Activated CD4-positive, CD25-positive, alpha-beta regulatory T cell (primary cell): ENCODE measurements at places on chromosomes 1 and 21.

- DNase-seq: no peak
Observed at GRCh38 chr1:54108156-54108555, 44.6 kb downstream of the CDCP2 start.

DNA sequence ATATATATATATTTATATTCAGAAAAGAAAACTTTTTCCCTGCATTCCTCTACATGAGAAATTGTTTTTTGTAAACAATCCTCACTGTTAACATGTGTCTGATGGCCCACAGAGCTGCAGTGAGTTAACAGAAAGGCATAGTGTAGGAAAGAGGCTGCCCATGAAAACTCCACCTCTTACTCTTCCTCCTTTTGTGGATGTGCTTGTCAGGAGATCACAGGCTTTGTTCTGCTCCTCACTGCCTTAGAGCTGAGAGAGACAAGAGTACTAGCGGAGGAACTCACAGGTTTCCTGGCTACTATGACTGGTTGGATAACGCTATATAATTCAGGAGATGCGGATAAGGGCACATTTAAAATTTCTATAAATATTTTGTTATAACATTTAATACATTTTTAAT is 200.6 kb downstream of the BRINP3 start:
- no peak for DNase-seq

DNA sequence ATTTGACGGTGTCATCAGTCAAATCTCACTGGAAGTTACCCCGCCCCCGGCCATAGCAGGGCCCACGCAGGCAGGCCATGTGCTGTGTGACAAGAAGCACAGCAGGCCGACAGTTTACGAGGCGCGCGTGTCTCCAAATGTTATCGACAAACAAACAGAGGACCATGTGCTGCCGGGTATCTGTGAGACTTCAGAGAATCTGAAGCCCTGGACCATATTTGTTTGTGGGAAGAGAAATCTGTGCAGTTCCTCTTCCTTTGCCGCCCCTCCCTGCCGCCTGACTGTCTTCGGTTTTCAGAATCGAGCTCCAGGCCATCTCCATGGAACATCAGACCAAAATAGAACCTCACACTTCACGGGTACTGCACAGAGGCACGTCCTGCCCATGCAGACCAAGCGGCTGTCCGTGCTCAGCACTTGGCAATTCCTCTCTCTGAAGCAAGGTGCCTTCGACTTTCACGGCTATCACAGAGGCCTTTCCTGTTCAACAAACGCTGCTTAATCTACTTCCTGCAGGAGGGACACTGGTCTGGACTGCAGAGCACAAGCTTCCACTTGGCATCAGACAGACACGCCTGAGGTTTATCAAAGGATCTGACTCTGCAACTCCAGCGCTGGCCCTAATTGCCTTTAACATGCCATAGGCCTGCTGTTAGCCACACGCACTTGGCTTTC is 135.7 kb upstream of the KRTAP19-8 start:
- peak; percentile 19 for DNase-seq

DNA sequence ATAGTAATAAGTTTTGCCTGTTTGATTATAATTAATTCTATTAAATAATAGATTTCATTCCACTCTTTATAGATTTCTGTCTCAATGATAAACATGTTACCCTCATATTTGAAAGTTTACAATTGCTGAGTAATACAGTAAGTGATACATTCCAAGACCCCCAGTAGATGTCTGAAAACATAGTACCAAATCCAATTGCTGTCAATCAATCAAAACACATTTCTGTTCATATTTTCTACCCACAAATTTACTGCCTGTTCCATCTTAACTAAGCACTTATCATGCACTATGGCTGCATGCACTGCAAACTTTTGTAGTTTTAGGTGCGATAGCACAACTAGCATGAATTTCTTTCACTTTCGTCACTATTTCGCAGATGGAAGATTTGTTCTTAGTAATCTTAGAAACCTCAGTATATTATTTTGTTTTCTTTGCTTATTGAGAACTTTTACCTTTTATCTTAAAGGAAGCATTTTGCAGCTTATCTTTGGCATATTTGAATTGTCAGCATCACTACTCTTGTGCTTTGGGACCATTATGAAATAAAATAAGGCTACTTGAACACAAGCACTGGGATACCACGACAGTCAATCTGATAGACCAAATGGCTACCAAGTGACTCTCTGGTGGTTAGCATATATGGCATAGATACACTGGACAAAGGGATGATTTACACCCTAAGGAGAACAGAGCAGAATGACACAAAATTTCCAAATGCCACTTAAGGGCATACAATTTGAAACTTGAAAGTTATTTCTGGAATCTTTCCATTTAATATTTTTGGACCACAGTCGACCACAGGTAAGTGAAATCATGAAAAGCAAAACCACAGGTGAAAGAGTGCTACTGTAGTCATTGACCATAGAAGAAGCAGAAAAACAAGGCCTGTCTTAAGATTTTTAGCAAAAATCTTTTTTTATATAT is 67.6 kb downstream of the RGS13 start:
- no peak for DNase-seq

GRCh38 chr1:99992044-99992722 is 22.4 kb downstream of the SLC35A3 start:
- DNase-seq: no peak

DNA sequence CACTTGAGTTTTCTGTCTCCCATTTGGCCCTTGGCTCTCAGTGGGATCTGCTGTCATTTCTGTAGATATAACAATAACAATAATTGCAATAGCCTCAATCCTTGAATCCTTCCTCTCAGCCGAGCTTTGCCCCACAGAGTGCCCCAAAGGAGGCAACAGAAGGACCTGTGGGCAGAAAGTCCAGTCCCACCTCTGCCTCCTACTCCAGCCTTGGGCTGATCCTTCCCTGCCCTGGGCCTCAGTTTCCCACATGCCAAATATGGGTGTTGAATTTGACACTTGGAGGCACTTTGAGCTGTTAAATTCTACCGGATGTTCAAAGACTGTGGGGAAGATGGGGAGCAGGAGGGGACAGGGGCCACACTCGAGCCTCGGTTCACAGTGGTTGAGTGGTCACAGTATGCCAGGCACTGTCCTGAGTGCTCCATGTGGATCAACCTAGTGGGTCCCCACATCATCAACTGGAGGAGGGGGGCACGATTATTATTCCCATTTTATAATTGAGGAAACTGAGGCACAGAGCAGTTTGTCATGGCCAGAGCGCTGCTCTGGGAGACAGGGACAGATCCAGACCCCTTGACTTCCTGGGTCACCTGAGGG is 307.1 kb downstream of the MATN1 start:
- no peak for DNase-seq

DNA sequence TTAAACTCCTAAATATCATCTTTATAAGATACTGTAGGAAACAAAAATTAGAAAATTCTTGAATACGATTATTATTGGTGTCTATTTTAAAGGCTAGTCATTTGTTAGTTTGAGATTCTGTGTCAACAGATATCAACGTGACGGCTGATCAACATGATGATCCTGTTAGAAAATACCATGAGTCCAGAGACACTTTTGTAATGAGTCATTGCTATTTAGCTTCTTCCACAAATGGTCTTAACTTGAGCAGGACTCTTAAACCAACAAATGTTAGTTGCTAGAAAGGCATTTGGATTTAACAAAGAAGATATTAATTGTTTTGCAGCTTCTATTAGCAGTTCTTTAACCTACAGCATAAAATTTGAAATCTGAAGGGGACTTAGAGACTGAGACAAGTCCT is 131.2 kb downstream of the TGFB2 start:
- no peak for DNase-seq

DNA sequence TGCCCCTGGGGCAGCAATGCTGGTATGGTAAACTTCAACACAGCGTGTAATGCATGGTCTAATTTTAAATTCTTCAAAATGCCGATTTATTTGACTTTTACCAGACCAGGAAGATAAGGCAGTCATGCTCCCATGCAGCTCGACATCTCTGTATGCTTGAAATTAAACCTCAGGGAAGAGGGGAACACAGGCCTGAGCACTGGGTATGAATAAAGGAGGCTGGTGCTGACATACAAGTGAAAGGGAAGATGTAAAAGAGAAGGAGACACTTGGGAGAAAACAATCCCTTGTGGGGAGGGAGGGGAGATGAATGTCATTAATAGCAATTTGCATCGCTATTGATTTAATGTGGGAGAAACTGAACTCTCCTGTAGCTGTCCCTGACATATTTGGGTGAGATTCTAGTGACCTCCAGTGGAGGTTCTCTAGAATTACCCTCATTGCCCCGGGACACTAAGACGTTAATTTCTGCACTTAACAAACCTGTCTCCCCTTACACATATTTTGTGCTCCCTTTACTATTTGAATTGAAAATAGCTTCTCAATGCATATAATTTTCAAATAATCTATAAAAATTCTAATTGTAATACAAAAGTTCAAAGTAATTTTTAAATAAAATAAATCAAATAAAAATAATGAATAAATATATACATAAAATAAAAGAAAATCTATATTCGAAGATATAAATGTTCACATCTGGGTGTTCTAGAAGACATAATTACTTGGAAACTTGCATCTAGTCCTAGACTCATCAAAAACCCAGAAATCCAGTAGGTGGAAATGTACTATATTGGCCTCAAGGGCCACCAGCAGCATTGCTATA is 283.1 kb downstream of the LMX1A start:
- no peak for DNase-seq

DNA sequence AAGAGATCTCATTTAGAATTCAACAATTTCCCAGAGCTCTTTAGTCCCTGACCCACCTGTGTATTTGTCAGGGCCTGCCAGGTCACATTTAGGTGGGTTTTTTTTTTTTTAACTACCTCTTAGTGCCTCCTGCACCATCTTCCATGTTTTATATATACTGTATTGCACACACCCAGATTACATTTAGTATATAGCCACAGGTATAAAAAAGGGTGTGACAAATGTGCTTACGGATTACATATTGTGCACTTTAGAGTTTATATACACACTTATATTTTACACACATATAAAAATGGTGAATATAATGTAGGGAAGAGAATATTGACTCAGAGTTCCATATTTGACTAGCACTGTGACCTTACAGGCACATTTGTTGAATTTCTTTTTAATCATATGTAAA is 17.4 kb upstream of the LRIG2 start:
- DNase-seq: no peak

DNA sequence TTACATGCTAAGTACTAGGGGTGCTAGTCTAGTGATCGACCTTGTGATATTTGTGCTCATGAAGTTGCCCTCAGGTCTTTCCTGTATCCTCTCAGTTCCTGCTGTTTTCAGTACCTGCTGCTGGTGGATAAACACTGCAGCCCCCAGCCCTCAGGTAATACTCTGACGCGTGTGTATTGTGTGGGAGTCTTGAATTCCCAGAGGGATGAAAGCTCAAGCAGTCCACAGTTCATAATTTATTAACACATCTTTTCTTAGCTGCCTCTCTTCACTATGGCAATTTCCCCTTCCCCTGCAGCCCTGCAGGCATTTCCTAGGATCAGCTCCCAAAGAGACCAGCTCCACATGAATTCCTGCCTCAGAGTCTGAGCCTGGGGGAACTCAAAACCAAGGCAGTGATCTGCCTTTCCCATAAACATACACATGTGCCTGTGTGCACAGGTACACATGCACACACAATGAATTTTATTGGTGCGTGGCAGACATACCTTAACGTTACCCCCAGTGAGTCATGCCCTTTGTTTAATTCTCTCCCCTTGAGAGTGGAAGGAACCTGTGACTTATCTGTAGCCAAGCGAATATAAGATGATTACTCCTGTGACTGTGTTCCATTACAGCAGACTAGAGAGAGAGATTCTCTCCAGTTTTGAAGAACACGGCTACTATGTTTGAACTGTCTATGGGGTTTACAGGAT is 14.1 kb upstream of the HMGCS2 start:
- DNase-seq: no peak

DNA sequence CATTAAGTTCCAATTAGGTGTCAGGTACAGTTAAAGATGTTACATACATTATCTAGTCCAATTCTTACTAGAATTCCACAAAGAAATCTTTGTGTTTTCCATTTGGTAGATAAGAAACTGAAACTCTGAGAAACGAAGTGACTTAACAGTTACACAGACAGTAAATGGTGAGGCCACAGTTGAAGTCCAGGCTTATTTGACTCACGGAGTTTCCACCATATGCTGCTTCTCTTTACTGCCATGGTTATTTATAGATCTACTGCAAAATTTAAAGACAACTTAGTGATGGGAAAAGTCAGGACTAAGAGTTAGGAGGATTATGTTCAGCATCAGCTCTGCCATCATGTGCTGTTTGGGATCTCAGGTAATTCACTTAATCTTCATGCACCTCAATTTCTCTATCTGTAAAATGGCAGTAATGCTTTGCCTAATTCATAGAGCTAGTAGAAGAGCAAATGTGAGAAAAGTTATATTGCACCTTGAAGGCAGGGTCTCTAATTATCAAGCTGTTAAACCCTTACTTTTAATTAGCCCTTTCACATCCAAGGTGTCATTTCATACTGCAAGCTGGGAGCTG is 26.2 kb upstream of the SAMSN1 start:
- no peak for DNase-seq

DNA sequence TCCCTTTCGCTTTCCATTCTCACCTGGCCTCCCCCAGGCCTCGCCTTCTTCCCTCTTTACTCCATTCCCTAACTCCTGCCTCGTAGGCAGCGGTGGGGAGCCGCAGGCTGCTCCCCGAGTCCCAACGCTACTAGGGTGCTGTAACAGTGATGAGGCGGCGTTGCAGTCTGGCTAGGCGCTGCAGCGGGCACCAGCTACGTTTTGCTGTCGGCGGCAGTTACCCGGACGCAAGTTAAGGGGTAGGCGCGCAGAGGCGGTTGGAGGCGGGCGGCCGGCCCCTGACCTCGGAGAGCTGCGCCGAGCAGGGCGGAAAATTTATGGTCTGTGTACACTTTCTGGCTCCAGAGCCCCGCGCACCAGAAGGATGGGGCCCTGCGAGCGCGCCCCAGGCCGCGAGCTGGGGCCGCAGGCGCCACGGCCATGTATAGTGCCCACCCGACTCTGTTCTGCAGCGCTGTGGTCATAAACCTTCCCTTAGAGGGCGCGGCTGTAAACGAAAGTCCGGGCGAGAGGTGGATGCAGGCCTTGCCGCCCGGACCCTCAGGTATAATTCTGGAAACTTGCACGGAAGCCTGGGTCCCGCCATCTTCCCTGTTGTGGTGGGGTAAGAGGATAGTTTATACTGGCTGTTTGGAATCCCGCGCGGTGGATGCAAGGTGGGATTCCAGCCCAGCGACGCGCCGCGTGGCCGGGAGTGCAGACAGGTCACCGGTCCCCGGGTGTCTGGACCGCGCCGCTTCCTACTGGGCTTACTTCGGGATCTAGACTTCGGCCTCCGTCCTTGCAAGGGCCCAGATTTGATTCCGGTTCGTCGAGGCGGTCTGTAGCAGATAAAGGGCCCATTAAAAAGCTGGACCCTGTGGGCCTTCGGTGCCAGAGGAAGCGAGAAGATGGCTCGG is 15.0 kb downstream of the HLX start:
- DNase-seq: no peak

DNA sequence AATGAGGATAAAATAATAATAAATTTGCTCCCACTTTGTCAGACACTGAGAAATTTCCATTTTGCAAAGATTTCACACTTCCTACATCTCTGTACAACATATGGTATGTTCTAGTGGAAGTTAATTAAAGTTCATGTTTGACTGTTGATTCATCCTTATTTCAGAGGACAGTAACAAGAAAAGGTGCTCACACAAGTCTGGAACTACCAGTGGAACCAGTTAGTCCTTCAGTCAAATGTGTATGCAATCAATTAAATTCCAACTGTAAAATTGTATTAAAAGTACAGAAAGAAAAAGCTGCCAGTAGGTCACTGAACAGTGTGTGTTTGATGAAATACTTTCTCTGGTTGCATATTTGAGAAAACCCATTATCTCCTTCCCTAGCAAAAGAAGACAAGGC is 496.0 kb upstream of the PKN2 start:
- DNase-seq: no peak
